ENCODE measurements at places on chromosomes 11 and 22.
A peak's percentile ranks its signal among the peaks of the same experiment; 100 is the strongest.

GRCh38 chr11:8106679-8107078 is 25.7 kb downstream of the TUB start:
- DNase-seq, result no peak

GRCh38 chr11:3169255-3170043 is 4.3 kb upstream of the OSBPL5 start:
- peak; percentile 56 for DNase-seq

GRCh38 chr11:35118906-35119305 is 20.1 kb upstream of the CD44 start:
- no peak for DNase-seq

DNA sequence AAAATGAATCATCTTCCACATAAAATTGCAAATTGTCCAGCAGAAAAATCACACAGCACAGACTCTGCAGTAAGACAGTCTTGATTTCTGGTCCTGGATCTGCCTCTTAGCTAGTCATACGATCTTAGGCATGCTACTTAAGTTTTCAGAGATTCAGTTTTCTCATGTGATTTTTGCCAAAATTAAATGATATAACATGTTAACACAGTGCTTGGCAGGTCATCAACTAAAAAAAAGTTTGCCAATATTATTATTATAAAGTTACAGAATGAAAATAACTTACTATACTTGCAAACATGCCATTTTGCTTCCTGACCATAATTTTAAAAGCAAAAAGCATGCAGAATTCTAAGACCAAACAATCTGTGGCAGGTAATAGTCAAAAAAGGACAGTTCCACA is 15.1 kb downstream of the RAB30 start:
- DNase-seq, result no peak

DNA sequence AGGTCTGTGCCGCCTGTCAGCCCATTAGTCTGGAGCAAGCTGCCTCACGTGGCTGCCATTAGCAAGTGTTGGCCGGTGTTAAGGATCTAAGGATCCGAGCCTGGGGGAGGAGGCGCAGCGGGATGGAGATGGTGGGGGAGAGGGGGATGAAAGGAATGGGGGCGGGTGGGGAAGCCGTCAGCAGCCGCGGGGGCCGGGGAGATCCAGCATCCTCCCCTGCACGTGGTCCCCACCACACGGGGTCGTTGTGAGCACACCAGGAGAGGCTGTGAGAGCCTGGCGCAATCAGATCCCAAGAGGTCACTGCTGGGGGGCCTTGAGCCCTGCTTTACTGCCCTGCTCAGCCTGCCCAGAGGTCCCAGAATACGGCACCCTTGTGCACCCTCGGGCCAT is 7.3 kb downstream of the CABP7 start:
- peak; percentile 37 for DNase-seq

DNA sequence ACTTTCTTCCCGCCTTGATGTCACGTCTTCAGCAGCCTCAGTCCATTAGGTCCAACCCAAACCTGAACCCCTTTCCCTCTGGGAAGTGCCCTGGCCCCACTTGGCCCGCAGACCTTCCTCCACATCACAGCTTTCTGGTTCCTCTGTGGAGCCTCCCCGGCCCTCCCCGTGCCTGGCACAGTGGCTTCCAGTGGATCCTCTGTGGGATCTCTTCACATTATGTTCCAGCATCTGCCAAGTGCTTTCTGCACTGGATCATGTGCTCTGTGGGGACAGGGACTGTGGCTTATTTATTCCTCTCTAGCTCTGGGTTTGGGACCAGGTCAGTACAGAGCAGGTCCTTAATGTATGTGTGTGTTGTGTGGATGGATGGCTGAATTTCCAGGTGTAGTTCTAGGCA is 30.9 kb downstream of the POLR3H start:
- DNase-seq, result no peak

DNA sequence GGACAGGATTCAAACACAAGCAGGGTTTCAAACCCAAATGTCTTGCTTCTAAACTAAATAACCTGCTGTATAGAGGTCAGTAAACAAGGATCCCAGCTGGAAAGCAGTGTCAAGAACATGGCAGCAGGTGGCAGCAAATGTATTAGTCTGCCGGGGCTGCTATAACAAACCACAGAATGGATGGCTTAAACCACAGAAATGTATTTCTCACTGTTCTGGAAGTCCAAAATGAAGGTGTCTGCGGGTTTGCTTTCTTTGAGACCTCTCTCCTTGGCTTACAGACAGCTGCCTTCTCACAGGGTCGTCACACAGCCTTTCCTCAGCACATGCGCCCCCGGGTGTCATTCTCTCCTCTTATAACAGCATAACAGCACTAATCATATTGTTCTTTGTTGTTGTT is 65.1 kb upstream of the LRRC55 start:
- DNase-seq, result peak; percentile 41

DNA sequence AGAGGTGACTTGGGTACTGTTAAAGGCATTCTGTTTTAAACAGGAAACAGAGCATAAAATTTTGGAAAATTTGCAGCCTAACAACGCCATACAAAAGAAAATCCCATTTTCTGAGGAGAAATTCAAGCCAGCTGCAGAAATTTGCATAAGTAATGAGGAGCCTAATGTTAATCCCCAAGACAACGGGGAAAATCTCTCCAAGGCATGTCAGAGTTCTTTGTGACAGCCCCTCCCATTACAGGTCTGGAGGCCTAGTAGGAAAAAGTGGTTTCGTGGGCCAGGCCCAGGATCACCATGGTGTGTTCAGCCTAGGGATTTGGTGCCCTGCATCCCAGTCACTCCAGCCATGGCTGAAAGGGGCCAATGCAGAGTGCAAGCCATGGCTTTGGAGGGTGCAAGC is 1333.1 kb upstream of the TENM4 start:
- DNase-seq, result no peak

GRCh38 chr11:90448256-90448655 is 225.4 kb upstream of the CHORDC1 start:
- no peak for DNase-seq

DNA sequence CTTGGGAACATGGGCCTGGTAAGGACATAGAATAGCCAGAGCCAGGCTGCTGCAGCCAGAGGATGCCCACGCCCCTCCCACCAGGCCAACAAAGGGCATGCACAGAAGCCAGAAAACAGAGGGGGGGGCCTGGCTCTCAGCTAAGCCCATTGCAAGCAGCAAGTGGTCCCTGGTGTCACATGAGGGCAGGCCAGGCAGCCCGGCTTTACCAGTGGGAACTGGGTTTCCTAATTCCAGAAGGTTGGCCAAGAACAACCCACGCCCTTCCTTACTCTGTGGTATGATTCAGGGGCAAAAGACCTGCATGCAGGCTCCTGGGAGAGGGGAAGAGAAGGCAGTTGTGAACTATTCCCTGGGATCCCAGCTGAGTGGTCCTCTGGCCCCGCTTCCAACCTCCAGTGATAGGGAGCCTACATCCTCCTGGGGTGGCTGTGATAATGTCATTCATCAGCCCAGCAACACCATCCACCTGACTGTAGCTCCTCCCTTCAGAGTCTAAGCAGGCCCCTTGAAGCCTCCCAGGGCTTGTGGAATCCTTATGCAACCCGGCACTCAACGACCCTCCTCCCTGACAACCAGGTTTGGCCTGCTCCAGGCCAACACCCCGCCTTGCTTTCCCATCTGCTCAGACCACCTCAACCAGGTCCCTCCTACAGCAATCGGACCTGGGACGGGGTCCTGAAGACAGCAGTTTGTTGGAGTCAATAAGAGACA is 62.1 kb upstream of the LMO1 start:
- DNase-seq, result no peak

GRCh38 chr22:38754751-38755154 is 1.0 kb downstream of the SUN2 start:
- DNase-seq, result peak; percentile 37

- DNase-seq, result no peak
Observed at GRCh38 chr11:65595543-65596281, at the start of gene KCNK7. TSS of gene KCNK7 (minus strand) at chr11:65595800. CDS start at chr11:65595772, 28 bp downstream.

- no peak for DNase-seq
Observed at GRCh38 chr11:67656278-67656922, 5.9 kb upstream of the ACY3 start.

GRCh38 chr11:68371171-68372041 is 59.0 kb downstream of the LRP5 start:
- DNase-seq, result no peak

DNA sequence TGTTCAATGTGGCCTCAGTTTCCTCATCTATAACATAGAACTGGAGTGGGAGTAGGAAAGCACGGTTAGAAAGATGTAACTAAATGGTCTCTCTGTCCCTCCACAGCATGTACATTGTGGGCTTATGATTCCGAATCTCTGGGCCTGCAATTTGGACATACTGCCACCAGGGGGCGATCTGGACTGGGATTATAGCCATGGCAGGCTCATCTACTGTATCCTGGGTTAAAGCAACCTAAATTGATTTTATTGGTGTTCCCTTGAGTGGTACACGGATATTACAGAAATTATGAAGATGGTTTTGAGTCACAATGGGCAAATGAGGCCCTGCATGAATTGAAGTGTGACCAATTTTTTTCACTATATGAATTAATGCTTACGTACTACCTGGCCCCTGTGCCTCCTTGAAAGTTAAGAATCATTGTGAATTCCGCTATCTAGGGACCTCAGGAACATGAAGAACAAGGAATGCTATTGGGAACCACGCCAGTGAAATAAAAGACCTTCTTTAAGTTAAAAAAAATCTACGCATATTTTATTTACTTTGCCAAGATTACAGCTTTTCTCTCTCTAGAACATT is 32.9 kb downstream of the TST start:
- DNase-seq, result no peak

- DNase-seq, result no peak
Observed at GRCh38 chr11:60159284-60159683, 23.6 kb downstream of the MS4A6A start.
